Esophagus squamous epithelium (tissue), 5 donors: ENCODE measurements at places on chromosomes 4 and X.

DNA sequence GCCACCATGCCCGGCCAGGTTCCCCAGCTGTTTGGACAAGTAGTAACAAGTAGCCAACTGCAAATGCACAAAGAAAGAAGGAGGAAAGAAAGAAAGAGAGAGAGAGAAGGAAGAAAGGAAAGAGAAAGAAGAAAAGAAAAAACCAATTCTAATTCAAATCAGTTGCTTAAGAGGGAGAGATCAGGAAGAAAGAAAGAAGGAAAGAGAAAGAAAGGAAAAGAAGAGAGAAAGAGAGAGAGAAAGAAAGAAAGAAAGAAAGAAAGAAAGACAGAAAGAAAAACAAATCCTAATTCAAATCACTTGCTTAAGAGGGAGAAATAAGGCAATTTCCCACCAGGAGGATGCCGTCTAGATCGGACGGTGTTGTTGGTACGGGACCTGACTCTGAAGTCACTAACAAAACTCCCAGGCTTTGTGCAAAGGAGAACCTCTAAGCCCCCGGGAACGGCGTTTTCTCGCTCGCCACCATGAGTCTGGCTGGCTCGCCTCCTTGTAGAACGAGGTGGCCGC is 95.5 kb upstream of the PPP2R3B start:
- DNase-seq: no peak

- no peak for DNase-seq
Observed at GRCh38 chrX:140664939-140665338, 44.6 kb upstream of the LINC00632 start.

GRCh38 chr4:79651456-79651855 is 243.4 kb upstream of the GK2 start:
- DNase-seq: no peak

DNA sequence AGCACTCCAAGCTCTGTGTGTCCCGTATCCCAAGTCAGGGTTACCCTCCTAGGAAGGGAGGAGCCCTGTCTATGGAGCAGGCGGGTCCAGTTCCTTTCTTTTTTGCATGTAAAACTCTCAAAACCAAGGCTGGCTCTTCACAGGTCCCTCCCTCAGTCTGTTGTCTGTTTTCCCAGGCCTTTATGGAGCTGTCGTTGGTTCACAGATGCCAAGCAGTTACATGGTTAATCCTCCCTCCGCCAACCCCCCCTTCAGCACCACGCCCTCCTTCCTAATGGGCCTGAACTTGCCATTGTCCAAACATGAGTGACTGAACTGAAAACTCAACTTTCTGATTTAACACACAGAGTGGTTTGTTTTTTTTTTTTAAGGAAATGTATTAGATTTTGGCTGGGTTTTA is 148.3 kb downstream of the STOX2 start:
- DNase-seq: no peak

GRCh38 chr4:98745366-98745765 is 87.0 kb upstream of the TSPAN5 start:
- no peak for DNase-seq

GRCh38 chr4:15493411-15493810 is 23.7 kb downstream of the CC2D2A start:
- no peak for DNase-seq

- DNase-seq: no peak
Observed at GRCh38 chrX:46324166-46324565, 221.1 kb downstream of the ZNF674 start.

DNA sequence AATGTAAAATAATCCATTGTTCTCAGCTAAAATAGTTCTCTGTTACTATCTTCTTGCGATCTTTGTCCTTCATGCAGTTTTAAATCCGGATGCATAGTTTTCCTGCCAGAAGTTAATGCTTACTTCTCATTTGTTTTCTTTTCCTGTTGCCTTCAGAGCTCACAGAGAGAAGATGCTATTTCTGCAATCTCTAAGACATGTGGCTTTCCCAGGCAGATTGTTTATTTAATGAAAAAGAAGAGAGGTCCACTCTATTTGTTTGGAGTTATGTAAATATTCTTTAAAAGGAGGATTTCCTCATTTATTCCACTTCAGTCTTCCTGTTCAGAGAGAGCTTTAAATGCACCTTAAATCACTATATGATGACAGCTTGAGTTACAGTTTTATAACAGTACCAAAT is 39.3 kb upstream of the HPGD start:
- no peak for DNase-seq

GRCh38 chr4:20354120-20354519 is 102.4 kb downstream of the SLIT2 start:
- no peak for DNase-seq

- no peak for DNase-seq
Observed at GRCh38 chr4:167102475-167102874, 131.8 kb downstream of the SPOCK3 start.

GRCh38 chrX:78658414-78658813 is 714 bp downstream of the RTL3 start:
- no peak for DNase-seq

DNA sequence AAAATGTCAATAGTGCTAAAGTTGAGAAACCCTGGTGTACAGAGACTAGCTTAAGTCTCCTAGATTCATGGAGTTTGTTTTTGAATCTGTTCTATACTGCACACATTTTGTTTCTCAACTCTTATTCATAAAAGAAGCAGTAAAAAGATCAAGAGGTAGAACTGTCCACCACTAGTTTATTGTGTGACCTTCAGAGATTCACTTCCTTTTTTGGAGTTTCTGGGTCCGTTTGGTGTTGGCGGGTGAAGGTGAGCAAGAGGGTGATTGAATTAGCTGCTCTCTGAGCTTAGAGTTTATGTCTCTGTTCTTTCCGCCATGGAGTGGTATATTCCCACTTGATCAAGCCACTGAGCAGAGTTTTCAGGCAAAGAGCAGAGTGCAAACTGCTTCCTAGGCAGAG is 21.4 kb upstream of the PLAC1 start:
- DNase-seq: no peak

DNA sequence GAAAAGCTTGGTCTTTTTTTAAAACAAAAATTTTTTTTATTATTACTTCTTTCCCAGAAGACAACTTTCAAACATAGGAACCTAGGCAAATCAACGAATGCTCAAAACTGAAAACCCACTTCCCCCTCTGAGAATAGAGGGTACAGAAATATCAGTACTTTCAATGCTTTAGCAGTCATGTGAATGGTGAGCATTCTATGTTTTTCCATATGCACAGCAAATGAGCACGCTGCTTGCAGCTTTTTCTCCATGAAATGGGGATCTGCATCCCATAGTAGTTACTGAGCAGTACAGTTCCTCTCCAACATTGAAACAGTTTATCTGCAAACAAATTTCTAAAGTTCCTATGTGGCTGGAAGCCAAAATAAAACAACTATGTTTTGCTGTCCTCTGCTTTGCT is 108.4 kb upstream of the BMP2K start:
- no peak for DNase-seq

GRCh38 chr4:185471235-185472102 is at the start of gene CCDC110:
CCDC110 (minus strand) TSS chr4:185471733; CDS start chr4:185471683, 50 bp downstream.
- DNase-seq: peak; percentile 82

- no peak for DNase-seq
Observed at GRCh38 chrX:15973946-15974345, 119.3 kb upstream of the AP1S2 start.

- DNase-seq: no peak
Observed at GRCh38 chrX:155874571-155875244, 6.4 kb upstream of the VAMP7 start.

GRCh38 chr4:158775091-158775651 is 6.3 kb downstream of the FNIP2 start:
- no peak for DNase-seq

- DNase-seq: no peak
Observed at GRCh38 chr4:185892165-185892564, 80.2 kb upstream of the SORBS2 start.

- DNase-seq: no peak
Observed at GRCh38 chr4:72063726-72064125, 31.9 kb downstream of the NPFFR2 start.

GRCh38 chr4:187826725-187827124 is 168.8 kb upstream of the ZFP42 start:
- no peak for DNase-seq

GRCh38 chr4:11198516-11199305 is 230.0 kb downstream of the HS3ST1 start:
- DNase-seq: no peak

GRCh38 chrX:113297437-113297836 is 456.8 kb upstream of the AMOT start:
- DNase-seq: no peak

- no peak for DNase-seq
Observed at GRCh38 chr4:75658876-75659275, 14.3 kb downstream of the G3BP2 start.

- no peak for DNase-seq
Observed at GRCh38 chrX:137428221-137428661, 137.7 kb upstream of the ZIC3 start.

- no peak for DNase-seq
Observed at GRCh38 chr4:151743128-151743854, 17.5 kb downstream of the GATB start.

- no peak for DNase-seq
Observed at GRCh38 chrX:33298622-33299021, 87.3 kb upstream of the DMD start.

DNA sequence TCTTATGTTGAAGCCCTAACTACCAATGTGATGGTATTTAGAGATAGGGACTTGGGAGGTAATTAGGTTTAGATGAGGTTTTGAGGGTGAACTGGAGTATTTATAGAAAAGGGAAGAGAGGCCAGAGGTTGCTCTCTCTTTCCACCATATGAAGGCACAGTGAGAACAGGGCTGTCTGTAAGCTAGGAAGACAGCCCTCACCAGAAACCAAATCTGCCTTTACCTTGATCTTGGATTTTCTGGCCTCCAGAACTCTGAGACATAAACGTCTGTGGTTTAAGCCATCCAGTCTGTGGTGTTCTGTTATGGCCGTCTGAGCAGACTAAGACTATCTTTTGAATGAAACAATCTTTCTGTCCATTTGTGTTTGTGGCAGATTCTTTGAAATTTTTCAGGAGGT is 223.7 kb downstream of the PDHA2 start:
- DNase-seq: no peak

DNA sequence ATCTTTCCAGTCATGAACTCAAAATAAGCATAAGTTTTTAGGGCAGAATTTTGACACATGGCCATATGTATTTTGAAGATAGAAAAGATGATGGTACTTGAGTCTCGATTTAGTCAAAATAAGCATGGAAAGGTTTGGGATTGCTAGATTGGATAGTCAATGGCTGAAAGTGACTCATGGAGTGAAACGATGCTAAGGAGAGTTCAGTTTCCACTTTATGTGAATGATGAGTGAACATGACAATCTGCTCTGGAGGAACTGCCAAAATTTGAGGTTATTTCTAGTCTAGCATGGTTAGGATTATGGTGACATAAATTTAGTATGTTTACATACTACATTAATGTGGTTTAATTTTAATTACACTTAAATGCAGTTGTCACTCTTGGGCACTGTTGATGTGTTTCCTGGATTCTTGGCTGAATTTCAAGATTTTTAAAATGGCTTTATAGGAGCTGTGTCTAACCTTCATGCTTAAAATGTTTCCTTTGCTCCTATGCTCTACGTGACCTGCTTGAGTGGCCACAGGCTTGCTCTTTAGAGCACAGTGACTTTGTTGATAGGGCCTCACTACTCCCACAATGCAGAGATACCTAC is 17.1 kb downstream of the DDX3X start:
- DNase-seq: no peak

DNA sequence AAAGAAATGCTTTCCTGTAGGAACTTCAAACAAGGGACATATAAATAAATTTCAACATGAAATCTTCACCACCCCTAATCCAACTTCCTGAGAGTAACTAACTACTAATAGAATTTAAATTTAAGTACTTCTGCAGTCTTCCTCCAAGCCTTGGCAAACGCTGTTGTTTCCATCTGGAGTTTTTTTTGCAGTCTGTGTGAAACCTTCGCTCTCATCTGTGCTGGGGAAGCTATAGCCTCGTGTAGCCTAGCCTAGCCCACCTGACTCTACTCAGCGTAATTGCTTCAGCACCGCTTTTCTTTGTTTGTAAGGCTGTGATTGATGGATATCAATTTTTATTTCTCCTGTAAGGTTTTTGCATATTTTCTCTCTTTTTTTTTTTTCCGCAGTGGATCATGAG is 30.9 kb downstream of the STOX2 start:
- DNase-seq: no peak

DNA sequence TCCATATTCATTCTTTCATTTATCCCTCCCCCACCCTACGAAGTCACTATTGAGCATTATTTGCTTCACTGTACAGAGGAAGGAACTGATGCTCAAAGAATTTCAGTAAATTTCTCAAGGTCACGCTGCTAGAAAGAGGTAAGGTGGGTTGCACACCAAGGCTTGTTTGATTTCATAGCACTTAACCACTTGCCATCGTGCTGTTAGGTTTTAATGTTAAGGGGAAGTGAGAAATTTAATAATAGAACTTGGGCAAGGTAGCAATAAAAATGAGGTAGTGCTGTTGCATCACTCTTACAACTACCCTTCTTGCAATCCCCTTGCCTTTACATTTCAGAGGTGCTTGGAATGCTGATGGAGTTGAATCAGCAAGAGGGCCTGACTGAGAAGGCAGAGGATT is 343.1 kb downstream of the MID1IP1 start:
- no peak for DNase-seq

GRCh38 chr4:128688846-128689437 is 120.6 kb upstream of the JADE1 start:
- DNase-seq: no peak

DNA sequence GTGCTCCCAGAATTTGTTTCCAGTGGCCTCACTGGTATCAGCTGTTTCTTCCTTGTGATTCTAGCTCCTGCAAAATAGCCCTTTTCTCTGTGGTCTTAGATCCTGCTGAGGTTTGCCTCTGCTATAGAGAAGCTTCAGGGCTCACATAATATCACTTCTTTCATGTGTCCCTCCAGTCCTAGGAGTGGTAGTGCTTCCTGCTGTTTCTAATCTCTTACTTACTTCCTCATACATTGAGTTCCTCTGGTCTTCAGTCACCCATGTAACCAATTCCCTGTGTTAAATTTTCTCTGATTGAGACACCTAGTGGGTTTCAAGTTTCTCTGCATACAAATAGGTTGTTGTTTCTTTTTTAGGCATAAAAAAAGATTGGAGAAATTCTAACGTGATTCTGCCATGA is 1567.9 kb downstream of the ARAP2 start:
- DNase-seq: no peak

- DNase-seq: no peak
Observed at GRCh38 chr4:140851032-140851636, 94.9 kb upstream of the TBC1D9 start.

- no peak for DNase-seq
Observed at GRCh38 chr4:155434366-155434765, 57.6 kb upstream of the MAP9 start.

GRCh38 chr4:96784336-96784735 is 944.4 kb downstream of the PDHA2 start:
- DNase-seq: no peak

GRCh38 chrX:129239371-129239770 is 283.9 kb downstream of the SMARCA1 start:
- no peak for DNase-seq

DNA sequence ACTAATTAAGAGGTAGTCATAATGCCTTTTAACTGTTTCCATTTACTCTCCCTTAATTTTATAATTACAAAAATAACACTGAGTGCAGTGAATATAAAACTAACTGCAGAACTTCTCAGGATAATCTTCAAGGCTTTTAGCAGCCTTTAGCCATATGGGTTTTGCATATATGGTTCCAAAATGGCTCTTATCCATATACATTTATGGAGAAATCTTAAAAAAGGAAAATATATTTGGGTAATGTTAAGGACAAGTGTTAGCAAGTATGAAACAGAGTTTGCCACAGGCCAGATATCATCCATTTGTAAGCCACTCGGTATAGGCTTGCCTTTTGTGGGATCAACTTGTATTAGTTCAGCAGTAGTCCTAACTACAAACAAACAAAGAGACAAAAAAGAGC is 423.4 kb downstream of the PDHA2 start:
- DNase-seq: no peak
